H9 (cell line): ENCODE measurements at places on chromosomes 1 and 21. TPM values are rescaled to one million over a fixed set of nuclear protein-coding genes. Genes with fewer than 3 reads are reported as not detected.

- H3K4me1 ChIP-seq = no peaks in the 10 kb centered on the region
- no peaks in the 10 kb centered on the region for H3K36me3 ChIP-seq
- DNase-seq = no peak
- no peak overlapping the region for H3K4me3 ChIP-seq
Measured at GRCh38 chr1:88877382-88877825, 14.0 kb downstream of the GTF2B start.

- peaks cover 6% of the 10 kb centered on the region for H3K4me1 ChIP-seq
- DNase-seq = no peak
- peaks cover 6% of the 10 kb centered on the region; the same call in 1 of the 2 replicates for H3K27me3 ChIP-seq
- peaks cover 12% of the 10 kb centered on the region for H3K36me3 ChIP-seq
- peak overlapping the region; percentile 77 for H3K4me3 ChIP-seq
Measured at GRCh38 chr1:112675728-112676381, 1.4 kb downstream of the MOV10 start.

DNA sequence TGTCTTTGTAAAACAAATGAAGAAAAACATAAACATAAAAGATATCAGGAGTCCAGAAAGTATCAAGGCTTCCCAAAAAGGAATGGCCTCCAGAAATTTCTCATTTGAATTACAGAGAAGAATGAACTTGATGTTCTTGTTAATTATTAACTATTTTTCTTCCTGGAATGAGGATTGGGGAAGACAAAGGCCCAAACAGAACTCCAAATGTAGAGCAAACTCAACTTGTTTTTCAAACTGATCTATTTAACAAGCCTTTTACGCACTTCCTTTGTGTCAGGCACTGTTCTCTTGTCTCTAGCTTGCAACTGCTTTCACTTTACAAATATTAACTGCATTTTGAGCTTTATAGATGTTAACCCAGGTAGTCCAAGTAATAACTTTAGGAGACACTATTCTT lies 45.5 kb downstream of the LAMC2 start:
- H3K4me1 ChIP-seq = peaks cover 21% of the 10 kb centered on the region; the same call in 1 of the 2 replicates
- no peak overlapping the region for H3K4me3 ChIP-seq
- no peaks in the 10 kb centered on the region for H3K27me3 ChIP-seq
- no peaks in the 10 kb centered on the region for H3K36me3 ChIP-seq
- DNase-seq = no peak
- H3K27ac ChIP-seq = no peak overlapping the region

DNA sequence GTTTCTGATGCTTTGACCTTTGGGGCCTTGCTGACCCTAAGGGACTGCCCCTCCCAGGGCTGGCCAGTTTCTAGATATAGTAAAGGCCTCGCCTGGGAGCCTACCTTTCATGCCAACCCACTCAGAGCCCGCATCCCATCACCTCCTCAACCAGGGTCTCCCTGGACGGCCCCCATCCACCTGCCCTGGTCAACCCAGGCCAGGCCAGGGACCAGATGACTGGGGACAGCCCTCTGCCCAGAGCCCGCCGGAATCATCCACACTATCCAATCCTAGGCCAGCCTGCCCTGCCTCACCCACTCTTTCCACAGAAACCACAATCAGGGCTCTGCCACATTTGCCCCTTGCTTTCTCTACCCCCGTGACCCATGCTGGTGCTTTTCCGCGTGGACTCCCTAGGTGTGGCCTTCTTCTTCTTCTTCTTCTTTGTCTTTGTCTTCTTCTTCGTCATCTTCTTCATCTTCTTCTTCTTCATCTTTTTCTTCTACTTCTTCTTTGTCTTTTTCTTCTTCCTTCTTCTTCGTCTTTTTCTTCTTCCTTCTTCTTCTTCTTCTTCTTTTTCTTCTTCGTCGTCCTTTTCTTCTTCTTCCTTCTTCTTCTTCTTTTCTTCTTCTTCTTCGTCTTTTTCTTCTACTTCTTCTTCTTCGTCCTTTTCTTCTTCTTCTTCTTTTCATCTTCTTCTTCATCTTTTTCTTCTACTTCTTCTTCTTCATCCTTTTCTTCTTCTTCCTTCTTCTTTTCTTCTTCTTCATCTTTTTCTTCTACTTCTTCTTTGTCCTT lies 11.5 kb upstream of the H6PD start:
- DNase-seq = no peak
- peaks cover 3% of the 10 kb centered on the region; the same call in 1 of the 2 replicates for H3K36me3 ChIP-seq
- H3K4me1 ChIP-seq = peaks cover 3% of the 10 kb centered on the region; the same call in 1 of the 2 replicates
- no peak overlapping the region for H3K27ac ChIP-seq

DNA sequence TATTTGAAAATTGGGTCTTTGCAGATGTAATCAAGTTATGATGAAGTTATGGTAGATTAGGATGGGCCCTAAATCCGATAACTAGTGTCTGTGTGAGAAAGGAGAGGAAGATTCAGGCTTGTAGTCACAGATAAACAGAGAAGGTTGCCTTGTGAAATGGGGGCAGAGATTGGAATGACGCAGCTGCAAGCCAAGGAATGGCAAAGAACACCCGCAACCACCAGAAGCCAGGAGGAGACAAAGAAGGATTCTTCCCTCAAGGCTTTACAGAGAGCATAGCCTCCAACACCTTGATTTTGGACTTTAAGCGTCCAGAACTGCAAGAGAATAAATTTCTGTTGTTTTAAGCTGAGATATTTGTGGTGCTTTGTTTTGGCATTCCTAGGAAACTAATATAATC lies 35.4 kb upstream of the COL24A1 start:
- H3K27ac ChIP-seq = no peak overlapping the region
- H3K4me3 ChIP-seq = no peak overlapping the region
- H3K36me3 ChIP-seq = no peaks in the 10 kb centered on the region
- DNase-seq = peak; percentile 34
- no peaks in the 10 kb centered on the region for H3K27me3 ChIP-seq

DNA sequence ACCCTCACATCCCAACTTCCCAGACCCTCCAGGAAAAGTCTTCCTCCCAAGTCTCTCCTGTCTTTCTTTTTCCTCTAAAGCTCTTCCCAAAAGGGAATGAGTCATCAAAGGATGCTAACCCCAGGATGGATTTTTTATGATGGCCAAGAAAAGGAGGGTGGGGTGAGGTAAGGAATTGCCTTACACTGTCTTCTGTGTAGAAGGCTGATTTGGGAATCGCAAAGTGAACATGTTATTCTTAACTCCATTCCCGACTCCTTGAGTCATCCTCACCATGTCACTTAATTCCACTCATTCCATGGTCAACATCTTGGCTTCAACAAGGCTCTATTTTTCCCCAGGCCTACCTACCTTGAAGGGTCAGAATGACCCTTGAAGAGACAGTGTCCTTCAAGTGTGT lies 44.0 kb downstream of the TBX15 start:
- H3K27ac ChIP-seq = no peak overlapping the region
- H3K4me3 ChIP-seq = no peak overlapping the region
- H3K4me1 ChIP-seq = no peaks in the 10 kb centered on the region
- peaks cover 7% of the 10 kb centered on the region for H3K36me3 ChIP-seq
- no peak for DNase-seq

DNA sequence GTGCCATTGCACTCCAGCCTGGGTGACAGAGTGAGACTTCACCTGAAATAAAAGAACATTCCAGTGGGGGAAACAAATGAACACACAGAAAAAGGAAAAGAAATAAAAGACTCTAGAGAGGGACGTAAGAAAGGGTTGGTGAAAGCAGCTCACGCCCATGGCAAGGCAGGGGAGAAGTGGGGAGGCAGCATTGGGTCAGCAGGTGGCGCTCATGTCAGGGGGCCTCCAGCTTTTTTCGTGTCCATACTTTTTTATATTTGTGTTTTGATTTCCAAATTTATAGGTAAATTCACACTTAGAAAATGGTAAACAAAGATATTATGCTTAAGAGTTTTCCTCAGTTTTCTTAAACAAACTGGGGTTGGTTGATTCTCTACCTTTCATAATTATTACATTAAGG lies 45.5 kb downstream of the VPS13D start:
- no peak overlapping the region for H3K27ac ChIP-seq
- H3K4me1 ChIP-seq = no peaks in the 10 kb centered on the region
- H3K36me3 ChIP-seq = peaks cover 49% of the 10 kb centered on the region
- no peak overlapping the region for H3K4me3 ChIP-seq
- no peaks in the 10 kb centered on the region for H3K27me3 ChIP-seq

- H3K27ac ChIP-seq = no peak overlapping the region
- no peak for DNase-seq
Measured at GRCh38 chr1:85649591-85649990, 58.6 kb downstream of the ZNHIT6 start.

GRCh38 chr1:39666772-39667171 lies 5.1 kb downstream of the NT5C1A start:
- no peaks in the 10 kb centered on the region for H3K4me1 ChIP-seq
- DNase-seq = no peak
- H3K27me3 ChIP-seq = peaks cover 43% of the 10 kb centered on the region
- no peak overlapping the region for H3K27ac ChIP-seq
- no peaks in the 10 kb centered on the region; the same call in 2 of the 3 replicates for H3K36me3 ChIP-seq
- no peak overlapping the region for H3K4me3 ChIP-seq

GRCh38 chr1:205536759-205537361 lies 32.4 kb downstream of the CDK18 start:
- H3K27ac ChIP-seq = no peak overlapping the region
- H3K27me3 ChIP-seq = no peaks in the 10 kb centered on the region; the same call in 1 of the 2 replicates
- H3K4me1 ChIP-seq = no peaks in the 10 kb centered on the region
- no peak overlapping the region for H3K4me3 ChIP-seq

DNA sequence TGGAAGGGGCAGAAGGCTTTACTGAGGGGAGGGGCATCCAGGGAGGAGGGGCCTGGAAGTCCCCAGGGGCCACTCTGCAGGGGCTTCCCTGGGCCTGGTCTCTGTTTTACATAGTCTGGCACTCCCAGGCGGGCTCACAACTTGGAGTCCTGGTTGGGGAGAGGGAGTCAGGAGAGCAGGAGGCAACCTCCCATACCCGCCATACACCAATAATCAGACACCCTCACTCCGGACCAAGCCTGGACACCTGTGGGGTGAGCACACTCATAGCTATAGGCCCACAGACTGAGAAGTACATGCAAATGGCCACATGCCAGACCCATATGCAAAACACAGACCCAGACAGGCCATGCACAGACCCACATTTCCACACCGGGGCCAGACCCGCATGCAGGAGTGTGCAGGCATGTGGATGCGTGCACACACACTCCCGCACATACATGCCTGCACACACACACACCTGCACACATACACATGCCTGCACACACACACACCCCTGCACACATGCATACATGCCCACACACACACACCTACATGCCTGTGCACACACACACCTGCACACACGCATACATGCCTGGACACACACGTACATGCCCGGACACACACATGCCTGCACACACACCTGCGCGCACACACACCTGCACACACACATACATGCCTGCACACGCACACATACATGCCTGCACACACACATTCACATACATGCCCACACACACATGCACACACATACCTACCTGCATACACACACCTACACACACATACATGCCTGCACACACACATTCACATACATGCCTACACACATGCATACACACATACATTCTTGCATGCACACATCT lies 89.5 kb upstream of the RUNX3 start:
- H3K27me3 ChIP-seq = no peaks in the 10 kb centered on the region
- no peak overlapping the region for H3K27ac ChIP-seq
- H3K4me1 ChIP-seq = no peaks in the 10 kb centered on the region
- no peaks in the 10 kb centered on the region; the same call in 2 of the 3 replicates for H3K36me3 ChIP-seq

GRCh38 chr1:84698151-84699110 lies 8.2 kb upstream of the SSX2IP start:
- no peaks in the 10 kb centered on the region for H3K27me3 ChIP-seq
- H3K27ac ChIP-seq = no peak overlapping the region

GRCh38 chr1:197303463-197303862 lies 35.4 kb downstream of the CRB1 start:
- H3K36me3 ChIP-seq = no peaks in the 10 kb centered on the region
- no peaks in the 10 kb centered on the region for H3K27me3 ChIP-seq
- H3K4me3 ChIP-seq = no peak overlapping the region
- no peak overlapping the region for H3K27ac ChIP-seq
- H3K4me1 ChIP-seq = no peaks in the 10 kb centered on the region

SLFNL1 gene
- total RNA-seq = 0.11 TPM in 1 of 2 replicates, not detected in the other

SLC2A5 gene
- total RNA-seq = not detected in 2 replicates

IL20 gene
- total RNA-seq = not detected in 2 replicates

MYOC gene
- total RNA-seq = not detected in 2 replicates

RFX5 gene
- 65.1 and 72.7 TPM in 2 replicates for total RNA-seq

POU2F1 gene
- 54.8 and 62.5 TPM in 2 replicates for total RNA-seq

FAM177B gene
- not detected in 2 replicates for total RNA-seq

NEXN gene
- 3.2 and 3.3 TPM in 2 replicates for total RNA-seq

MMEL1 gene
- total RNA-seq = 0.42 and 0.59 TPM in 2 replicates

ZNF683 gene
- total RNA-seq = not detected in 2 replicates

PLA2G2C gene
- total RNA-seq = not detected in 2 replicates

S100A4 gene
- 9.0 and 9.3 TPM in 2 replicates for total RNA-seq

ALDH9A1 gene
- 55.0 and 56.6 TPM in 2 replicates for total RNA-seq
